ENCODE measurements at places on chromosomes 4 and X. TPM values are rescaled to one million over a fixed set of nuclear protein-coding genes. Genes with fewer than 3 reads are reported as not detected.
A peak's percentile ranks its signal among the peaks of the same experiment; 100 is the strongest.

Gene HPGD
- not detected for total RNA-seq

GRCh38 chr4:111283066-111283677 lies 660.3 kb upstream of the PITX2 start:
- no peak overlapping the region for H3K27ac ChIP-seq
- peak; percentile 57 for DNase-seq
- no peaks in the 10 kb centered on the region for H3K4me1 ChIP-seq
- no peaks in the 10 kb centered on the region for H3K36me3 ChIP-seq
- no peaks in the 10 kb centered on the region for H3K27me3 ChIP-seq

- H3K27ac ChIP-seq, result no peak overlapping the region
- H3K4me1 ChIP-seq, result no peaks in the 10 kb centered on the region
- DNase-seq, result no peak
- H3K4me3 ChIP-seq, result no peak overlapping the region
- no peaks in the 10 kb centered on the region for H3K27me3 ChIP-seq
Observed at GRCh38 chr4:174855050-174855449, 26.0 kb upstream of the GLRA3 start.

DNA sequence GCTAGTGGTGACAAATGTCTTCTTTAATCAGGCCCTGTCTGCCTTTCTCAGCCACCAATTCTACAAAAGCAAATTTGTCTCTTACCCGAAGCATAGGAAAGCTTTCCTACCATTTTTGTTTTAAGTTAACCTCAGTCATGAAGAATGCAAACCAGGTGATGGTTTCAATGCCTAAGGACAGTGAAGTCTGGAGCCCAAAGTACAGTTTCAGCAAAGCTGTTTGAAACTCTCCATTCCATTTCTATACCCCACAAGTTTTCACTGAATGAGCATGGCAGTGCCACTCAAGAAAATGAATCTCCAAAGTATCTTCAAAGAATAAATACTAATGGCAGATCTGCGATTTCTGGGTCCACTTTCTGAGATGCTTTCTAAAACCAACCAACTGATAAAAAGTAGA lies 23.9 kb downstream of the SRD5A3 start:
- peaks cover 4% of the 10 kb centered on the region for H3K4me1 ChIP-seq
- no peak for DNase-seq
- no peak overlapping the region for H3K4me3 ChIP-seq
- H3K27ac ChIP-seq, result no peak overlapping the region
- no peaks in the 10 kb centered on the region for H3K36me3 ChIP-seq

Gene SMC1A
- total RNA-seq, result 43.0 TPM

- no peaks in the 10 kb centered on the region for H3K36me3 ChIP-seq
- H3K27ac ChIP-seq, result no peak overlapping the region
- H3K4me1 ChIP-seq, result no peaks in the 10 kb centered on the region
- no peak for DNase-seq
- H3K27me3 ChIP-seq, result no peaks in the 10 kb centered on the region
Observed at GRCh38 chrX:54116391-54116790, 66.7 kb downstream of the FAM120C start.

DNA sequence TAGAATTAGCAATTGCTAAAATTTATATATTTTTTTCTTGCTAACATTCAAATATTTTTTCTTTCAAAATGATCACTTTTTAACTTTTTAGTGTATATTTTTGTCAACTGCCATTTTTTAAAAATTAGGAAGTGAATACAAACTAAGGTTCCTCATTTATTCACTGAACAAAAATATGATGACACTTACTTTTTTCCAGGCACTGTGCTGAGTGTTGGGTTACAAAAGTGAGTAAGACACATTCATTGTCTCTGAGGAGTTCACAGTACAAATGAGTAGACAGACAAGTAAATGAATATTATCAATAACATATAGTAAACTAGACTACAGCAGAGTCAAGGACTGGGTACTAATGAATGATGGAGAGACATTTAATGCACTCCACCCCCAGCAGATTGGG lies 543.5 kb downstream of the PDHA2 start:
- no peaks in the 10 kb centered on the region for H3K36me3 ChIP-seq
- no peak for DNase-seq
- H3K4me3 ChIP-seq, result no peak overlapping the region
- H3K4me1 ChIP-seq, result no peaks in the 10 kb centered on the region
- no peak overlapping the region for H3K27ac ChIP-seq
- no peaks in the 10 kb centered on the region for H3K27me3 ChIP-seq

- no peaks in the 10 kb centered on the region for H3K4me1 ChIP-seq
- H3K27me3 ChIP-seq, result no peaks in the 10 kb centered on the region
- H3K36me3 ChIP-seq, result no peaks in the 10 kb centered on the region
- H3K27ac ChIP-seq, result no peak overlapping the region
- no peak overlapping the region for H3K4me3 ChIP-seq
Observed at GRCh38 chr4:46270986-46271596, 118.8 kb downstream of the GABRA2 start.

DNA sequence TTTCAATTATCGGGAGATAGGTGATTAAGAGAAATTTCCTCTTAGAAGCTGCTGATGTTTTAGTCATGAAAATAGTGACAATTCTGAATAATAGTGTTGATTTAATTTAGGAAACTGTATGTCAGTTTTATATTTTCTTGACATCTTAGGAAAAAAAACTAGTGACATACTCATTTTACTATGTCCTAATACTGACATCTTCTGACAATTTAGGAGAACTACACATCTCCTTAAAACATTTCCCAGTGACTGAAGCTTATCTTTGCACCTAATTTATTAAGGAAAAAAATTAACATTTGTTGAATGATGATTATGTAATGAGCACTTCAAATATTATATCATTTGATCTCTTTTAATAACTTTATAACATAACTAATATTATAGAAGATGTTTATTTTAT lies 42.0 kb upstream of the RBMXL3 start:
- no peaks in the 10 kb centered on the region for H3K4me1 ChIP-seq
- H3K4me3 ChIP-seq, result no peak overlapping the region
- no peak overlapping the region for H3K27ac ChIP-seq
- H3K36me3 ChIP-seq, result peaks cover 3% of the 10 kb centered on the region
- no peaks in the 10 kb centered on the region for H3K27me3 ChIP-seq

DNA sequence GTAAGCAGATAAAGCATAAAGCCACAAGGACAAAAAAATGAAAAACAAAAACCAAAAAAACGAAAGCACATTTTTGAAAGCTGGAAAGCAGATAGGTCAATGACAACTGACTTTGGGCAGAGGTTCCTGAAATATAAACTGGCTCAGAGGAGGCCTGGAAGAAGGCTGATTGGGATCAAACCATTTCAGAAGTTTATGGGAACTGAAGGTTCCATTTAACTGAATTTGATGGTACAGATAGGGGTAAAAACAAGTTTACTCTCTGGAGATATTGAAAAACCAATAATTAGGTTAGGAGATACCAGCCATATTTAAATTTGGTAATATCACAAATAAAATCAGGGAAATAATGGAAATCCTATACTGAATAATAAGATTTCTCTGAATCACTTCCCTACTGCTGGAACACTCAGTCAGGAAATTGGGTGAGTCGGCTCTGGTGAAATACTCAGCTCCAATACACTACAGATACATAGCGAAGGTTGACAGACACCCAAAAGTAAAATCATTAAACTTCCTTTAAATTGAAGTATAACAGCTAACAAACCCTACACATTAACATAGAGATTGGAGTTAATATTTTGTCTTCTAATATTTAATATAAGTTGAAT lies 1584.3 kb downstream of the STIM2 start:
- no peaks in the 10 kb centered on the region for H3K4me1 ChIP-seq
- H3K27me3 ChIP-seq, result no peaks in the 10 kb centered on the region
- H3K36me3 ChIP-seq, result no peaks in the 10 kb centered on the region
- DNase-seq, result peak; percentile 56

- H3K27me3 ChIP-seq, result peaks cover 21% of the 10 kb centered on the region
- no peak overlapping the region for H3K27ac ChIP-seq
- no peak overlapping the region for H3K4me3 ChIP-seq
- H3K4me1 ChIP-seq, result peaks cover 14% of the 10 kb centered on the region
- no peaks in the 10 kb centered on the region for H3K36me3 ChIP-seq
Observed at GRCh38 chr4:8197521-8197920, 1.6 kb upstream of the SH3TC1 start.

DNA sequence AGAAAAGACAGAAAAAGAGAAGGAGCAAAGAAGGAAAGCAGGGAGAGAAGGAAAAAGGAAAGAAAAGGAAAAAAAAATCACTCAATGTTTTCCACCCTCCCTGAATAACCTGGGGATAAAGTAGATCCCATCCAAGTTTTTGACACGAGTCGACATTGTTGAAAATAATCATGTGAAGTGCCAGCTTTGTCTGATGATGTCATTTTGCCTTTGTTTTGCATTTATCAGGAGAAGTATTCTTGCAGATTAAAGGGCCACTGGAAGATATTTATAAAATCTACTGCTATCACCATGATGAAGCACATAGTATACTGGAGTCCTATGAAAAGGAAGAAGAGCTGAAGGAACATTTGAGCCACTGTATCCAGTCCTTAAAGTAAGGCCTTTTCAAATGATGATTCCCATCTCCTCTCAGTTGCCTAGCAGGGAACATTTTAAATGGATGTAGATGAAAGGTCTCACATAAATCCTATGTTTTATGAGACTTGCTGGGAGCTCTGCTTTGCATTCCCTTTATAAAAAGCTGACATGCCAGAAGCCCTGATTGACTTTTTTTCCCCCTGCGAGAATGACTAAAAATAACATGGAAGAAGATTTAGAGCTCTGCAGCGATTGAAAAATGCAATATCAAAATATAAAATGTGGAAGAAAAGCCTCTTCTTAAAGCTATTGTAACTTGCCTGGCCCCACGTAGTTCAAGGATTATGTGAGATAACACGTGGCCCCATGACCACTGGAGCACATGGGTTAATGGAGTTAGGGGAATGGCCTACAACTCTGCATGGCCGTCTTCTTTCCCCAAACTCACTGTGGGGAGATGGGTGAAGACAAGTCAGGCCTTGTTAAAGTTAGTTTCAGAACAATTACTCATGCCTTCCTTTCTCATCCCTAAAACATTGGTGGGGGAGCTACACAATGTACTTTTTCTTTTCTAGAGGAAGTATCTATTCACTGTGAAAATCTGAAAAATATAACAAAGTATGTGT lies 77.5 kb downstream of the INTS12 start:
- no peak overlapping the region for H3K4me3 ChIP-seq
- no peak overlapping the region for H3K27ac ChIP-seq
- H3K4me1 ChIP-seq, result no peaks in the 10 kb centered on the region
- H3K27me3 ChIP-seq, result no peaks in the 10 kb centered on the region
- no peaks in the 10 kb centered on the region for H3K36me3 ChIP-seq
- no peak for DNase-seq

Data from IMR-90 (cell line).